ENCODE measurements at places on chromosomes 6 and 20.
A peak's percentile ranks its signal among the peaks of the same experiment; 100 is the strongest.

GRCh38 chr6:133447924-133448323, 206.8 kb downstream of the EYA4 start:
- peak; percentile 58 for DNase-seq

GRCh38 chr6:108736002-108736361, 112.2 kb upstream of the ARMC2 start:
- no peak for DNase-seq

DNA sequence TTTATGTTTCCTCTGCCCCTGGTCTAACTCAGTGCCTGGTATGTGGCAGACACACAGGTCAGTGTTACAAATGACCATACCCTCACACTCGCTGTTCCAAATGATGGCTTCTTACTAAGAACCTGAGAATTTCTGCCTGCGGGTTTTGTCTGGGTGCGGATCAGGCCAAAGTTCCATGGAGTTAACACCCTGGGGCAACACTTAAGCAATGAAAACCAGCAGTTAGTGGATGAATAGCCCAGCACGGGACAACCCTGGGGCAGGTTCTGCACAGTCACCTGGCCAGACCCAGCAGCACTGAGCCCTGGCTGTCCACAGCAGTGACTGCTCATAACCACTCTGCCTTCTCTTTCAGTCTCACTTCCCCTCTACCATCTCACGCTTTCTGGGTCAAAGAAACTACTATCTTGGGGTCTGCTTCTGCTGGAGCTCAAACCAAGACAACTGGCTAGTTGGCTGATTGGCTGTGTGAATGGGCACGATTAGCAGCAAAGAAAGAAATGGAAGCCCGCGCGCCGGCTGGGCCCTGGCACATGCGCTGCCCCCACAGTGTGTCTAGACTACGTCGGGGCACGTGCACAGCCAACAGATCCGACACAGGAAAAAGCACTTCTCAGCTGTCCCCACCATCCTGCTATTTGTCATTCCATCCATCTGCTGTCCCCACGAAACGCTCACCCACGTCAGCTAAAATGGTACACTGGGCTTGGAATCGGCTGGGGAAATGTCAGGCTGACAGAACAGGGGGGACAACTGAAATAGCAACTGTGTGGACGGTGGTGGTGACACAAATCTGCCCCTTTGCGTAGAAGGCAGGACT, 36.6 kb downstream of the MGME1 start:
- no peak for DNase-seq

DNA sequence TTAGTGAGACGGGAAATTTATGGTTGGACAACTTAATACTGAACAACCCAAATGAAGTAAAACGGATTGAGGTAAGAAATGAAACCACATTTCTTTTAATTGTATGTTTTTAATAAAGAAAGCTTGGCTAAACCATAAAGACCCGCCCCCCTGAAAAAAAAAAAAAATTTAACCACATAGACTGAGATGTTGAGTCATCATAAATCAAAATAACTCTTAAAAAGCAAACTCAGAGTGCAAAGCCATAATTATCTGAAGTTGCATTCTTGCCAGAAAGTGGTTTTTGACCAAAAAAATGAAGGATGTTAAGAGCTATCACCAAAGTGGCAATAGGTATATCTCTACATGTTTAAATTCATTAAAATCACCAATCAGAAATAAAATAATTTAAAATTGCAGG, 101.8 kb upstream of the COL21A1 start:
- no peak for DNase-seq

GRCh38 chr20:41245086-41245707, 72.3 kb downstream of the ZHX3 start:
- no peak for DNase-seq

DNA sequence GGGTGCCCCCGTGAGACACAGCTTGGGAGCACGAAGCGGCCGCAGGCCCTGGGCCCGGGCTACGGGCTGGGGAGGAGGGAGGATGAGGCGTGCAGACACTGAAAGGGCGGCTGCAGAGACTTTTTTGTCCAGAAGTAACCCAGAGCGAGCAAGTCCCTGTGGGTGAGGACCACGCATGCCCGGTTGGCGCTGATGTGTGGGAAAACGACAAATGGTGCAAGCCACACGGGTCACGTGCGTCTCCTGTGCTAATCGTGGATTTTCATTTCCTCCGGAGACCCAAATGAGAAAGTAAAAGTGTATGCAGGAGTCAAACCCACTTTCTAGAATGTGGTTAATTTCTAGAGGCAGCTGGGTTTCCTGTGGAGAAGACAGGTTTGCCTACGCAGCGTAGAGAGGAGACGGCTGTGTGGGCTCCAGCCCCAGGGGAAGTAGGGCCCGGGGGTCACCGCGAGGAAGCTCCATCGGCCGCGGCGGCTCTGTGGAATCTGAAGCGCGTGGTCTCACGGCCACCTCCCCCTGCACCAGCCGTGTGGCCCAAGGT, 19.0 kb downstream of the DLL1 start:
- DNase-seq = no peak

- no peak for DNase-seq
These were observed 26.7 kb downstream of the MAN1A1 start for GRCh38 chr6:119322715-119323350.

GRCh38 chr6:163500105-163500504, 85.6 kb downstream of the QKI start:
- no peak for DNase-seq

DNA sequence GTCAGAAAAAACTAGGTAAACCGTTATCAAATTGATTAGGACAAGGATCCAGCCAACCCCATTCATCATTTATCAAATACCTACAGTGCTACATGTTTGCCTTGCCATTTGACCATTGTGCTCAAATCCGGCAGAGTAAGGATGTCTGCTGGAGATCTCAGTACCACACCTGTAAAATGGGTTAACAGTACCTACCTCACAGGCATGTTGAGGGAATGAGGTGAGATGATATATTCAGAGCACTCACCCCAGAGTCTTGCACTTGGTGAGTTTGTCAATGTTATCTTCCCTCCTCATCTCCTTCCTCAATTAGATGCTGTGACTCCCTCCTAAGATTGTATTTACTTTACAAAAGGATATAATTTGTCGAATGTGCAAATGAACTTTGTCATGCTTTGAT, 54.5 kb upstream of the DSP start:
- no peak for DNase-seq

GRCh38 chr20:61444637-61445036, 192.6 kb downstream of the CDH4 start:
- DNase-seq = no peak

DNA sequence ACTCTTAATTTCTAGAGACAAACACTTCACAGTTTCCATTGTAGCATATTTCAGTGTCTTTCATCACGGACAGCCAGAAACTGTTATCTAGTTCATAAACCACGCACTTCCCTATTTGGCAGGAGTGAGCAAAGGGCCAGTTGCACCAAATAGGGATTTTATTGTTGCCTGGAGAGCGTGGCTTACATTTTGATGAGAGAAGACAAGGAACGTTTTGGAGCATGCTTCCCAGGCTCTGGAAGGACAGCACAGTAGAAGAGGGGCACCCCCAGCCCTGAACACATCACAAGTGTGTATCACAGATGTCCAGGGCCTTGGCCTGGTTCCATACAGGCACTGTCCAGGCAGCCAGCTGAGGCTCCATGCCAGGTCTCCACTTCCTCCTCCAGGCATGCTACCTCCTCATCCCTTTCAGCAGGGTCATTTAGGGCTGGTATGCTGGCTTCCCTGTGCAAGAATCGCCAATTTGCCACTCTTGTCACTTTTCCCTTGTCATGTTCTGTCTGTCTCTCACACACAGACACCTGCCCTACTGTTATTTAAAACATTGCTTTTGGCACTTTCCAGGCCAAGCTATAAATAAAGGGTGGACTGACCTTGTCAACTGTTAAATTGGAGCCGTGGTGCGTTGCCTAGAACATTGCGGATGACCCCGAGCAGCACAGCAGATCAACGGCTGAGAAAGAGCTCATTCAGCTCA, 235.0 kb upstream of the GMDS start:
- no peak for DNase-seq
